NCI-H146 (cell line): ENCODE measurements at places on chromosomes 7 and 10.
A peak's percentile ranks its signal among the peaks of the same experiment; 100 is the strongest.

DNA sequence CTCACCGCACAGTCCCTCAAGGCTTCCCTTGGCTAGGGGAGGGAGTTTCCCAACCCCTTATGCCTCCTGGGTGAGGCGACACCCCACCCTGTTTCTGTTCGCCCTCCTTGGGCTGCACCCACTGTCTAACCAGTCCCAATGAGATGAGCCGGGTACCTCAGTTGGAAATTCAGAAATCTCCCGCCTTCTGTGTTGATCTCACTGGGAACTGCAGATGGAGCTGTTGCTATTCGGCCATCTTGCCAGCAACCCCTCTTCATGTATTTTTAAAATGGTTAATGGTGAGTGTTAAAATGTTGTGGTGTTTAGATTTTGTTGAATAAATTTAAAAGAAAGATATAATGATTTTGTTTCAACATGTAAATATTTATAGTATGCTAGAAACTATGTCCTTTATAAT, 22.0 kb downstream of the UMAD1 start:
- DNase-seq = peak; percentile 12

DNA sequence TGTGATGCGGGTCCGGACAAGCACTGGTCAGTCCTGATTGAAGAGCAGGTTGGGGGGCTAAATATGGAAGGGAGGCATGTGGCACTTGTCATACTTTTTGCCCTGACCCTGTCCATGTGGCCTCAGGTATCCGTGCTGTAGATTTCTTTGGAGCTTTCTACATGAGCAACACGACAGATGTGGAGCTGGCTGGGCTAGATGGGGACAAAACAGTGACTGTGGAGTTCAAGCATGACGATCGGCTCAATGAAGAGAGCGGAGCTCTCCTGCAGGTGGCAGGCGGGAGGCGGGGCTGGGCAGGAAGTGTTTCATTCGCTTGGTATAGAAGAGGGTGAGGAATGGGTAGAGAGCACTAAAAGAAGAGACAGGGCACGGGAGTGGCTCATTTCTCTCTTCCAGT, 13.0 kb upstream of the CHCHD1 start:
- DNase-seq = no peak

- no peak for DNase-seq
Measured at GRCh38 chr10:126169899-126170298, 218.4 kb downstream of the ADAM12 start.

DNA sequence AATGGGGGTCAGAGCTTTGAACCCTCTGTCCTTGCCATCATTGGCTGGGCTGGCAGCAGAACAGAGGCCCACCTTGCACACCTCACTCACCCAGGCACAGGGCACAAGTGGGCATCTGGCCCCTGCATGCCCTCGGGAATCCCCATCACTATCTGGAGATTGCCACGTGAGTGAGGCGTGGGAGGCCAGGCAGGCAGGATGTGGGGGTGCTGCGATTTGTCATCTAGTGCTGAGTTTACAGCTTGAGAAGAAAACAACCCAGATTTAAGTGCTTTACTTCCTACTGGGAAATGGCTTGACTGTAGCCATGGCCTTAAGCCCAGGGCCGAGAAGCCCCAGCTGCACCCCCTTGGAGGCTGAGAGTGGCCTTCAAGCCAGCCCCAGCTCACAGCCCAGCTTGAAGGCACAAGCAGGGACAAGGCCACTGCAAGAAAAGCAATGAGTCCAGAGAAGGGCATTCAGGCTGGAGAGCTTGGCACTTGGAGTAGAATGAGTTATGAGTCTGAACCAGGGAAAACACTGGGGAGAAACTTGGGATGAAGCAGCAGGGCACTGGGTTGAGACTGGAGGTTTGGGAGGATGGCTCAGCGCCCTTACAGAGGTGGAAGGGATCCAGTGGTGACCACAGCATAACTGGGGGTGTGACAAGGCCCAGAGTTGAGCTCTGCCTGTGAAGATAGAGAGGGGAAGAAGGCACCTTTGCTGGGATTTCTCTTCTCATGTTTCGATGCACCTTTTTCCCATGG, 123.0 kb downstream of the CXCL12 start:
- no peak for DNase-seq

DNA sequence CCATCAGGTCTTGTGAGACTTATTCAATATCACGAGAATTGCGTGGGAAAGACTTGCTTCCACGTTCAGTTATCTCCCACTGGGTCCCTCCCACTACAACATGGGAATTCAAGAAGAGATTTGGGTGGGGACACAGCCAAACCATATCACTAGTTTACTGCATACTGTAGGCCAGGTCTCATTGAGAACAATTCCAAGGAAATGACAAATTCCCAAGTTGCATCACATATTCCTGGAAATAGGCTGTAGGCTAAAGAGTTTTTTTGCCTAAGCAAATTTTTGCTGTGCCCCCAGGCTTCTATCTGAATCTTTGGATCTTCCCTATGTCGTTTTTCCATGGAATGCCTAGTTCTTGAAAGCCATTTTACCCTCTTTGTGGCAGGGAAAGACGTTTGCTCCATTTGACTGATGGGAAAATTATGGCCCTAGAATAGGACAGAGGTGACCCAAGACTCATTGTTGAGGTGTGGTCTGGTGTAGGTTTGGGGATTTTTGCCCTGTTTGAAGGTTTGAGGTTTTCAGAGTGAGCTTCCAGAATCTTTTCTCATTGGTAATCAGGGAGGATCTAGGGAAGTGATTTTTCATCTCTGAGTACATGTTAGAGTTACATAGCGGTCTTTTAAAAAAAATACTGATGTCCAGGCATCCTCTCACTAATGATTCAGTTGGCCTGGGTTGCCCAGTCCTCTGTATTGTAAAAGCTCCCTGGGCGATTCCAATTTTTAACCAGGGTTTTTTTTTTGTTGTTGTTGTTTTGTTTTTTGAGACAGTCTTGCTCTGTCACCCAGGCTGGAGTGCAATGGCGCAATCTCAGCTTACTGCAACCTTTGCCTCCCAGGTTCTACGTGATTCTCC, 44.4 kb downstream of the TACR2 start:
- no peak for DNase-seq

GRCh38 chr10:131776496-131776895, 124.3 kb upstream of the PPP2R2D start:
- DNase-seq = no peak

- DNase-seq = no peak
Measured at GRCh38 chr10:30488316-30488715, 54.3 kb downstream of the MAP3K8 start.
